ENCODE measurements at places on chromosomes 4 and X.

DNA sequence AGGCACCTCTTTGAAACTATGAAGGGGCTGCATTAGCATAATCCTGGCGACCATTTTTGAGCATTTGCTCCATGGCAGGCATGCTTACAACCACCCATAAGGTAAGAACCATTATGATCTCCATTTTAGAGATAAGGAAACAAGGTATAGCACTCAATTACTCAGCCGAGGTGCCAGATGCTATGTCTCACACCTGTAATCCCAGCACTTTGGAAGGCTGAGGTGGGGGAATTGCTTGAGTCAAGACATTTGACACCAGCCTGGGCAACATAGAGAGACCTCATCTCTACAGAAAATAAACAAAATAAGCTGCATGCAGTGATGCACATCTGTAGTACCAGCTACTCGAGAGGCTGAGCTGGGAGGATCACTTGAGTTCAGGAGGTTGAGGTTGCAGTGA, 43.6 kb downstream of the TIGD4 start:
- no peak for DNase-seq

- DNase-seq, result no peak
Observed at GRCh38 chr4:59570860-59571476, 1629.2 kb upstream of the ADGRL3 start.

- DNase-seq, result no peak
Observed at GRCh38 chr4:118739022-118739713, 54.0 kb downstream of the METTL14 start.

- DNase-seq, result no peak
Observed at GRCh38 chr4:10664408-10664807, 20.2 kb downstream of the CLNK start.

DNA sequence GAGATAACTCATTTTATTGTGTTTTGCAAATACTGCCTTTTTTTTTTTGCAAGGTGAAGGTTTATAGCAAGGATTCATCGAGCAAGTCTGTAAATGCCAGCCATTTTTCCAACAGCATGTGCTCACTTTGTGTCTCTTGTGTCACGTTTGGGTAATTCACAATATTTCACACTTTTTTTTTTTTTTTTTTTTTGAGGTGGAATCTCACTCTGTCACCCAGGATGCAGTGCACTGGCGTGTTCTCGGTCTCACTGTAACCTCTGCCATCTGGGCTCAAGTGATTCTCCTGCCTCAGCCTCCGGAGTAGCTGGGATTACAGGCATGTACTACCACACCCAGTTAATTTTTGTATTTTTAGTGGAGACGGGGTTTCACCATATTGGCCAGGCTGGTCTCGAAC, 1.9 kb downstream of the RNF4 start:
- no peak for DNase-seq

- no peak for DNase-seq
Observed at GRCh38 chr4:83285055-83285407, 433 bp upstream of the COQ2 start.

DNA sequence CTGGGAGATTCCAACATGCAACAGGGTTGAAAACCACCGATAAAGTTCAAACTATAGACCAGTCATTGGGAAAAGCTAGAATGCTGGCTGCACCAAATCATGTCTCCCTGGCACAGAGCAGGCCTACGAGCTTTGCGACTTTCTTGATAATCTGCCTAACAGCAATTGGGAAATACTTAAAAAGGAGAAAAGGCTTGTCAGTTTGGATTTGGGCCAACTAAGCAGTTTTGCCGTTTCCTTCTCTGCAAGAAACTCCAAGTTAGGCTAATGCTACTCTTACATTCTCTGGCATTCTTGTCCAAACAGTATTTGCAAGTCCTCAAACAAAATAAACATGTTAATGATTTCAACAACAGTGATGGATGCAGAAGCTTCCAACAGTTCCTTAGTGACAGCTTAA, 87.9 kb downstream of the PDK3 start:
- DNase-seq, result no peak

DNA sequence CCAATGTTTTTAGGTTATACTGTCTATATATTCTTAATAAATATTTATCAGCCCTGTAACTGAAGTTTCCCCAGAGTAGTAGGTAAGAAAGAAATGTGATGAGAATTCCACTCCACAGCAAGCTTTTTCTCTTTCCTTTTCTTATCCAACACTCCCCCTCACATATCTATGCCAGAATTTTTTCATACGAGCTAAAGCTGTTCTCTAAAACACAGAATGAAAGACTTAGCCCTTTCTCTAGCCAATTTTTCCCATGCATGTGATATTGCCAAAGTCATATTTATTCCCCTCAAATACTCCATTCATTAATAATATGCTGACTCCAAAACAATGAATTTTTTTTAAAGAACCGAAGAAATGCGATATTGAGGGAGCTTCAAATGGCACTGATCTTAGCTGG, 32.3 kb downstream of the VEGFC start:
- no peak for DNase-seq

DNA sequence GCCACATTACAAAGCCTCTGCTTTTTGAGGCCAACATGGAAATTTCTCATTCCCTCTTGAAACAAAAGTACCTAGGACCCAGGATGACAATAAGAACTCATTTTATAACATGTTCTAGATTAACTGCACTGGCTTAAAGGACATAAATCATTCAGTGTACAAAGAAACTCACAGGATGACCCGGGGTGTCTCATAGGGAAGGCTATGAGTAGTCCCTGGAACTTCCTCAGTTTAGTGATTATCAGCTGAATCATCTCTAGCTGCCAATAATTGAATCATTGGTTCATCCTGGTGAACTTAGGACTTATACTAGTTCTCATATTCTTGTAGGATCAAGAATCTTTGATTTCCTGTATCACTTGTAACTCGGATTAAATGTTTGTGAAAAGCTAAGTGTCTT, 95.8 kb upstream of the WDR1 start:
- DNase-seq, result no peak

Data from activated T-cell treated with anti-CD3 and anti-CD28 coated beads for 1 hour (primary cell).